AG04449 (cell line): ENCODE measurements at places on chromosomes 7 and 10.

- no peak for DNase-seq
Measured at GRCh38 chr10:83952314-83952713, 187.0 kb upstream of the GHITM start.

DNA sequence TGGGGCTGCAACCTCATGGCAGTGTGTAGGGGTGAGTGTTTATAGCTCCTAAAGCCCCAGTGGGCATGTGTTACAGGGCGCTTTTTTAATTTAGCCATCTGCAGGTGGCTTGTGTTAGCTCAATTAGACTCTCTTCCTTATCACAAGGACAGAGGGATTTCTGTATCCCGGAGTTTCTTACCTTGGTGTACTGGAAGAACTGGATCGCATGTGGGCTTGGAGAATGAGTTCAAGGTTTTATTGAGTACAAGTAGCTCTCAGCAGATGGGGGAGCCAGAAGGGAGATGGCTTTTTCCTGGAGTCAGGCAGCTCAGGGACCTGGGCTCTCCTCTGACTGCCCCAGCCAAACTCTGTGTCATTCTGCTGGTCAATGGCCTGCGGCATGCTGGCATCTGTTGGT is 153.5 kb upstream of the C7orf33 start:
- no peak for DNase-seq

DNA sequence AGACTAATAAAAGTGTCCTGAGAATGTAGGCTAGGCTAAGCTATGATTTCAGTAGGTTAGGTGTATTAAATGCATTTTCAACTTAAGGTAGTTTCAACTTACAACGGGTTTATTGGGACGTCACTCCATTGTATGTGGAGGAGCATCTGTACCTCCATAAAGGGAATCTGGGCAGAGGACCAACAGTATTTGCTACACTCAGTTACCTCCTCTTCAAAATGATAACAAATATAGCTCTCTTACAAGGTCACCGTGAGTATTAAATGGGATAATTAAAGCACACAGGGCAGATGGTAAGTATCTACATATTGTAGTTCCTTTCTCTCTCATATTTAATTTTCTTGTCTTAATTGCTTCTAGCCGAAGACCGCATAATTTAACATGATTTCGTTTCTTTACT is 59.0 kb upstream of the FGL2 start:
- DNase-seq = no peak

GRCh38 chr10:103083977-103084320 is 109.1 kb downstream of the NT5C2 start:
- DNase-seq = no peak

DNA sequence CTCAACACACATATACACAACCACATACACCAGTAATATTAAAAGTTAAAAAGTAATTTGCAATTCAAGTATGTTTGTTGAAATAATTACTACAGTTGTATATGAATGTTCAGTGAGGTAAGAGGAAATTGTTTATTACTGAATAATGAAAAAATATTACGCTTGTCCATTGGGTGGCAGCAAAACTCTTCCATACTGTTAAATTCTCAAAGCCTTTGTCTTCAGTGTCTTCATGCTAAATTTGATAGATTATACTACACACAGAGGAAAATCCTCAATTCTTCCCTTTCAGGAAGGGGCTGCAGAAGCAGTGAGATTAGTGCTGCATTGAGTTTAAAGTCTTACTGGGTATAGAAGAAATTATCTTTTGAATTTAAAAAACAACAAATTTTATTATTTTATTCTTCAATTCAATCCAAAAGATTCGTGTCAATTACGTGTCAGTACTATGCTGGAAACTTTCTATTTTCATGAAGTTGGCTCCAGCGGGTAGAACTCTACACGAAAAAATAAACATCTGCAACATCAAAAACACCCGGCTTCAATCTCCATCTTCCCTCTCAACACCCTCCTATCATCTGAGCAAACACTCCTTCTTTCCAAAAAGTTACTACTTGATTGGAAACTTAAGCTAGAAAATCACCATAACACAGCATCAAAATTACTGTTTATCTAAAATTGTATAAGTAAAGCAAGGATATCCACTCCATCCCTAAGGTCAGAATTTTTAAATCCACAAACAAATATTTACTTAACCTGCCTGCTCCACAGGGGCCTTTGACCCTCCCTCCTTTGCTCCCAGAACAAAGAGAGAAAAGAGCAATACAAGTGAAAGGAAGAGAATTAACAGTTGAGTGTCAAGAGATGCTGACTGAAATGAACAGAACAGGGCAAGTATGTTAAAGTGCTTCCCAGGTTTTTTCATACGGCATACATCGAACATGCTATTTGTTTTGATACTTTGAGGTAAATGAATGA is 37.0 kb upstream of the TES start:
- no peak for DNase-seq

- no peak for DNase-seq
Measured at GRCh38 chr7:2734751-2735571, 47.0 kb downstream of the AMZ1 start.

DNA sequence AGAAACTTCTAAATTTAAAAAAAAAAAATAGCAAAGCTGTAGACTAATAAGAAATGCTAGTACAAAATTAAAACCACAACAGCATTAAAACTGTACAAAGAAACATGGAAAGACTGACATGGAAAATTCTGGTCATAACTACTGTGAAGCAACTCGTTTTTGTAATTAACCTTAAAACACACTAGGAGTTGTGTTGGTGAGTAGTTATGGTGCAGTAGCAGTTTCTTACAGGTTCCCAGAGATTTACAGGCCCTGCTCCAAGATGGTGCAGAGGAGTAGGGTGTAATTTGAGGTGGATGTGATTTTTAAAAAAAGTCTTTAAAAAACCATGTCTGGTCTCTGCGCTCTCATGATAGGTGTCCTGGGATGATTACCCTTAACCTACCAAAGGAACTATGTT is 31.0 kb downstream of the TNKS2 start:
- DNase-seq = no peak

DNA sequence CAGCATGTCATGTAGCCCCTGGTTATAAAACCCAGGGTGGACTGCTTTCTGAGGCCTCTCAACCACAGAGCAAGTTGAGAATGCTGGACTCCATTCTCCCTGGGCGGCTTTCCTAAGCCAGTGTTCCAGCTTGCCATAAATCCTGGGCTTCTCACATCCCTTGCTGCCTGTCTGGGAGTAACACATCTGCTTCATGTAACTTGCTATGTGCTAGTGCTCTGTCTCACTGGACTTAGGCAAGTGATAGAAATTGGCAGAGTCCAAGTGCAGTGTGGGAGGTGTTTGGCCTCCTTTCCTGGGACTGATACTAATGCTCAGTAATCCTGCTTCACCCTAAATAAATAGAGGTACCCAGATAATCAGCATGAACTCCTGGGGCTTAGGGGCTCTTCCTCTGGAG is 277.1 kb upstream of the POM121L12 start:
- DNase-seq = no peak

GRCh38 chr7:29684787-29685650 is 121.3 kb upstream of the WIPF3 start:
- no peak for DNase-seq

- DNase-seq = no peak
Measured at GRCh38 chr10:20257422-20257821, 441.2 kb downstream of the PLXDC2 start.

DNA sequence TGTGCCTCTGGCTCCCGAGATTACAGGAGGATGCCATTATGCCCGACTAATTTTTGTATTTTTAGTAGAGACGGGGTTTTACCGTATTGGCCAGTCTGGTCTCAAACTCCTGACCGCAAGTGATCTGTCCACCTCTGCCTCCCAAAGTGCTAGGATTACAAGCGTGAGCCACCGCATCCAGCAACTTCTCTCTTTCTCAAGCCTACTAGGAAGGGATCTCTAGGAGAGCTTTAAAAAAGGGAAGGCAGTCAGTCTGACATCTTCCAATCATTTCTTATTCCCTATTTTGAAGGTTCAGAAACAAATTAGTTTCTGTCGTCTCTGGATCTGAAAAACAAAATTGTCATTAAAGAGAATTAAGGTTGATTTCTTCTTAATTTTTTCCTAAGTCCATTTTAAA is 2.5 kb upstream of the TMEM26 start:
- DNase-seq = no peak

DNA sequence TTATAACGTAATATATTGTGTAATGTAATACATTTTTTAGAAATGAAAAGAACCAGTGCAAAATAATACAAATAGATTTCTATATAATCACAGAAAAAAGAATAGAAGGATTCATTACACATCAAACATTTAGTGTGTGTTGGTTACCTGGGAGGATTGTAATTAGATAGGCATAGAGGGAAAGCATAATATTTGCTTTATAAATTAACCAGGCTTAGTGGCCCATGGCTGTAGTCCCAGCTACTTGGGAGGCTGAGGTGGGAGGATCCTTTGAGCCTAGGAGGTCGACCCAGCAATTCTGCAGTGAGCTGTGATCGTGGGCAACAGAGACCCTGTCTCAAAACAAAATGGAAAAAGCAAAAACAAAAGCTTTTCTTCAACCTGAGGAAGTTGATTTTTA is 5.0 kb upstream of the CNOT4 start:
- no peak for DNase-seq

- DNase-seq = no peak
Measured at GRCh38 chr10:48439581-48440041, 133.1 kb downstream of the MAPK8 start.

DNA sequence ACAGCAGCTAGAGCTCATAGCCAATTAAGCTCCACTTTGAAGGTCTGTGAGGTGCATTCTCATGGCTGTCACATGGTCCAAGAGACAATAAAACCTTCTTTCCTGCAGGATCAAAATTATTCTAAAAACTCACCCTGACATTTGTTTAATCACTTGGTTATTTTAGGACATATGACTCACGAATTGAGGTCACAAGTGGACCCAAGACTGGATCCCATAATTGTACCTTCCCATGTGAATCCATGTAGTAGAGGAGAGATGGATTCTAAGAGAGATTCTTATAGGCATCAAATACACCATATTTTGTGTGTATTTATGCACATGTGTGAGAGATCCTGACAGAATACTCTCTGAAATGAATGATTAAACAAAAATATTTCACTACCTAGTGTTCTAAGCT is 18.1 kb downstream of the POLR1F start:
- DNase-seq = no peak

DNA sequence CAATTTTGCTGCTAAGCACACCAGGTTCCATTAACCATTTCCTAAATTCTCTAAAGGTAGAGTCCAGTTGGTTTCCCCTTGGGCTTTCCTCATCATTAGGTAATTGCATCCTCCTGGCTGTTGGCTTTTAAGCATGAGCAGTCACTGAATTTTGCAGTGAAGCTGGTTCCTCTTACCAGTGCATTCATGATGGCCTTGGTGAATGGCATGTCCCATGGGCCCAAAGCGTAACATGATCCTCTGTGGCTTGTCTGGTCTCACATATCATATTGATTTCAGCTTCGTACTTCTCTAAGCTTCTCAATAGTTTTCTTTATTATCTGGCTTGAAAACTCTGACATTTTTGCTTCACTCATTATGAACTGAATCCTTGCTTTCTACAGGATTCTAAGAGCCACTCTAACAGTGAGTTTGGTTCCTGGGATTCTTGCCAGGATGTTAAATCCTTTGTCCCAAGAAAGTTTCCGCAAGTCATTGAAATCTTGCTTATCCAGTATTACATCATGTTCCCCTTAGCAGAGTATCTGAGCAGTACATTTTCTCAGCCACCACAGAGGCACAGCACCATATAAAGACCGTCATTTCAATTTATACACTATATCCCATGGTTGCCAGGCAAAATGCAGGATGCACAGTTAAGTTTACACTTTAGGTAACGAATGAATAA is 134.2 kb downstream of the PTN start:
- no peak for DNase-seq

DNA sequence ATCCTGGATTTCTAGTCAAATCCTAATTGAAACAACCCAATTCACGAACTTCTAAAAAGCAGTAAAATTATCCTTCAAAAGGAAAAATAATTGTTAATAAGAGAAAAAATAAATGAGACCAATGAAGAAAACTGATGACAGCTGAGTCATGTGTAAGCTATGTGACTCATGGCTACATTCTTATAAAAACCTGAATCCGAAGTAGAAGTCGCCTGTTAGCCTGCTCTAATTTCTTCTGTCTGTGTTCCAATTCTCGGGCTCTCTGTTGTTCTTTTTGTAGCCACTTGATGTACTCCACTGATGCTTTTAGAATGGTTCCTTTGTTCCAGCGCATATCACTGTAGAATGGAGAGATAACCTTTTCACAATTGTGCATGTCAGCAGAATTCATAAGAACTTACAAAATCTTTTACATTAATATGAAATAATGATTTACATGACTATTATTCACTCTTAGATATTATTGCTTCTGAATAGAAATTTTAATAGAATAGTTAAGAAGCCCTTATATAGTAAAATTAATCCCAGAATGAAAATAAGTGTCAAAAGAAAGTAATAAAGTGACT is 88.8 kb downstream of the TFEC start:
- no peak for DNase-seq

DNA sequence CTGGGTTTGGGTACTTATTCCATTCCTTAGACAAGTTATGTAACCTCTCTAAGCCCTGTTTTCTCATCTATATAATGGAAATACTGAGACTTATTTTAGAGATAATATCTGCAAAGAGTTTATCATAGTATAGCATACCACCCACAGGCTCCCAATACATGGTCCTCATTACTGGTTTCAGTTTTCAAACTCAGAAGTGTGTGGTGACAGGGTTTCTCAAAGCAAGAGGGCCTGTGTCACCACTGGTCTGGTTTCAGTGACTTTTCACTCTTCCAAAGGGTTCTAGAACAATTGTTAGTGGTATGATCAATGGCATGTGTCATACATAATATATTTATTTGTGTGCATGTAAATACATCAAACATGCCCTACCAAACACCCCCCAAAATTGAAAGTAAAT is 89.2 kb upstream of the BMPER start:
- DNase-seq = no peak

- no peak for DNase-seq
Measured at GRCh38 chr10:49272251-49273081, 26.5 kb upstream of the C10orf71 start.

- DNase-seq = no peak
Measured at GRCh38 chr7:90574146-90574819, 21.8 kb upstream of the CDK14 start.

- DNase-seq = no peak
Measured at GRCh38 chr7:45033261-45033930, 33.4 kb downstream of the CCM2 start.

GRCh38 chr7:64875258-64875657 is 27.8 kb upstream of the ZNF273 start:
- no peak for DNase-seq

DNA sequence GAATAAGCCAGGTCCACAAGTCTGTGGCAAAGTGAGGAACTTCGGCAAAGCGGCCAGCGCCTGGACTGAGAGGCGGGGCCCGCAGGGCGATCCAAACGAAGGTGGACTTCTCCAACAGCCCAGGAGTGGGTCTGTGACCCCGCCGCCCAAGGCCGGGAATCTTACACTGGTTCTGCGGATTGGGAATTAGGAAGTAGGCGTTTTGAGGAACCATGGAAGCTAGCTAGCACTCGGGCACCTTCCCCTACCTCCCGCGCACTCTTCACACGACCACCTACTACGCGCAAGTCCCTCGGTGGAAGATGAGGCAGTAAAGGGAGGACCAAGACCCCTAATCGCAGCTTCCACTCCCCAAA is 570 bp upstream of the ARF5 start:
- DNase-seq = no peak
